ENCODE measurements at places on chromosomes 7 and 10.

GRCh38 chr7:99642027-99642426 lies 25.3 kb downstream of the ZSCAN25 start:
- DNase-seq = no peak

DNA sequence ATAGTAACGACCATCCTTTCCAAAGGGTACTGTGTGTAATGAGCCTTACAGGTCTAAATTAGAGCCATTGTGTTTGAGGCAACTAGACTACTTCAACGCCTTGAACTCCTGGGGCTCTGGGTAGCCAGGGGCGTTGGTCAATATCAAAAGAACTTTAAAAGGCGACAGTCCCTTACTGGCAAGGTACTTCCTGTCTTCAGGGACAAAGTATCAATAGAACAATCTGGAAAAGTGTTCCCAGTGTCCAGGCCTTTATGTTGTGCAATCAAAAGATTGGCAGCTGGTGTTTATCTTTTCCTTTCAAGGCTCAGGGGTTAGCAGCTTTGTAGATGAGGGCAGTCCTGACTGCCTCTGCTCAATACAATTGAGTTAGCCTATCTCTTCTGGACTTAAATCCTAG lies 284.3 kb downstream of the PARD3 start:
- DNase-seq = no peak

DNA sequence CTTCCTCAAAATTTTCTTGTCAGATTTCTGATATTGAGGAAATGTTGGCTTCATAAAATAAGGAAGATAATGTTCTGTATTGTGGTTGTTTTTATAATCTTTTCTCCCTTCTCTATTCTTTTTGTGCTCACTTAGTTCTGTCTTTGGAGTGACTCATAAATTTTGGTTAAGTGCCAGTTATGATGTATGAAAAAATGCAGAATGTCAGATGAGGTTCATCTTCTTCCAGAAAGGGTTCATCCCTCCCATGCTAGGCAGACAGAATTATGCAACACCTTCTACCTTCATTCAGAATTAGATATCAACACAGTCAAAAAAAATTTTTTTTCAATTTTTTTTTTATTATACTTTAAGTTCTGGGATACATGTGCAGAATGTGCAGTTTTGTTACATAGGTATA lies 36.6 kb upstream of the CYP2C19 start:
- no peak for DNase-seq

GRCh38 chr7:69764147-69764546 lies 165.9 kb downstream of the AUTS2 start:
- DNase-seq = no peak

- no peak for DNase-seq
Measured at GRCh38 chr7:24825931-24826661, 68.8 kb upstream of the GSDME start.

- no peak for DNase-seq
Measured at GRCh38 chr7:95427166-95427565, 7.7 kb downstream of the PON2 start.

DNA sequence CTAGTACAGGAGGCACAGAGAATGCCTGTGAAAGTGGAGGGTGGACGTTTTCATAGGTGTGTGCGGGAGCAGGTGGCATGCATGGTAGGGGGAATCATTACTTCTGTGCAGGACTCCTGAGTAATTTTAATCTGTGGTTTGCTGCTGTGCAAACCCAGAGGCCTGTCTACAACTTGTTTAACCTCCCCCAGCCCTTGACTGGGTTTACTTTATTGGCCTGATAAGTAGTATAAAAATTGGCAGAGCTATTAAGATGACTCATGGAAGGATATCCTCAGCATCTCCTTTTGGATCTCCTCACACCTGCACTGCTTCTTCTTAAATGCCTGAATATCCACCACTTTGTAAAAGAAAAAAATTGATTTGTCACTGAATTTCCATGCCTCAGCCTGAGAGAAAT lies 104.8 kb downstream of the AUTS2 start:
- DNase-seq = no peak

GRCh38 chr10:51698473-51699063 lies 827 bp downstream of the CSTF2T start:
- no peak for DNase-seq

DNA sequence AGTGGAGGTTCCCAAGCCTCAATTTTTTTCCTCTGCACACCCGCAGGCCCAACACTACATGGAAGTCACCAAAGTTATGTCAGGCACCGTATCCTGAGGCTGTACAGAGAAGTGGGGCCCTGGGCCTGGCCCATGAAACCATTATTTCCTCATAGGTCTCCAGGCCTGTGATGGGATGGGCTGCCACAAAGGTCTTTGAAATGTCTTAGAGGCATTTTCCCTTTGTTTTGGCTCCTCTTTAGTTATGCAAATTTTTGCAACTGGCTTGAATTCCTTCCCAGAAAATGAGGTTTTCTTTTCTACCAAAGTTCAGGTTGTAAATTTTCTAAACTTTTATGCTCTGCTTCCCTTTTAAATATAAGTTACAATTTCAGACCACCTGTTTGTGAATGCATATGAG lies 365.2 kb downstream of the HGF start:
- no peak for DNase-seq

GRCh38 chr10:71067098-71067740 lies 145.2 kb upstream of the UNC5B start:
- DNase-seq = no peak

GRCh38 chr10:125171402-125172306 lies 11.3 kb upstream of the CTBP2 start:
- no peak for DNase-seq

DNA sequence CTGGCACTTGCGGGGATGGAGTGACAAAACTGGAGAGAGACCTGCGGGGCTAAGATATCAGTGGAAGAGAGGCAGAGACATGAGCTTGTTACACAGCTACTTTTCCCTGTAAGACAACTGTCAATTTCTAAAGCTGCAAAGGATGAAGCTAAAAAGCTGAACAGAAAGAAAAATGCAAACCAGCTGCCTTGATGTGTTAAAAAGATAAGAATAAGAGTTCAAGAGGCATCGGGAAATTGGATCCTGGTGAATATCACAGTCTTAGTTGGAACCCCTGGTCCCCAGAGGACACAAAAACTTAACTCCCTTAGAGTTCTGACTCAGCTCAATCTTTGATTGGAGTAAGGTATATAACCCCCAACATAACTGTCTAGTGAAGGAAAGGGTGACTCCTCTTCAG lies 38.8 kb downstream of the VPS41 start:
- DNase-seq = no peak

GRCh38 chr7:50838675-50839377 lies 56.1 kb upstream of the GRB10 start:
- DNase-seq = no peak

GRCh38 chr7:126803060-126803665 lies 449.6 kb downstream of the GRM8 start:
- no peak for DNase-seq

GRCh38 chr10:72016608-72017300 lies 52.6 kb downstream of the CHST3 start:
- peak; percentile 59 for DNase-seq

DNA sequence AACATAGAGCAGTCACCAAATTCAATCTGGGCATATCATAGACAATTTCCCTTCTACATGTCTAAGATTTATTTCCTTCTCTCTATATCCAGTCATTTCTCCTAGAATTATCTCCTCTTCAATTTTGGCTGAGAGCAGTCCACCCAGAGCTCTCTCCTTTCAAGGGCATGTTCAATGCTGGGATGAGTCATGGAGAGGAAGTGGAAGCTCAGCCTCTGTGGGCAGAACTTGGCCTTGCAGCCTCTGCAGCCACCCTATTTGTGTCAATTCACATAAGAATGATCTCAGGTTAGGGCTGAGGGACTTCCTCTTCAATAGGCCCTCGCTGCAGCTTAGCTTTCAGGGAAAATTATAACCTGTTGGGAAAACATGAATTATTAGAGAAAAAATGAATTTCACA lies 560.8 kb downstream of the POM121L12 start:
- no peak for DNase-seq

DNA sequence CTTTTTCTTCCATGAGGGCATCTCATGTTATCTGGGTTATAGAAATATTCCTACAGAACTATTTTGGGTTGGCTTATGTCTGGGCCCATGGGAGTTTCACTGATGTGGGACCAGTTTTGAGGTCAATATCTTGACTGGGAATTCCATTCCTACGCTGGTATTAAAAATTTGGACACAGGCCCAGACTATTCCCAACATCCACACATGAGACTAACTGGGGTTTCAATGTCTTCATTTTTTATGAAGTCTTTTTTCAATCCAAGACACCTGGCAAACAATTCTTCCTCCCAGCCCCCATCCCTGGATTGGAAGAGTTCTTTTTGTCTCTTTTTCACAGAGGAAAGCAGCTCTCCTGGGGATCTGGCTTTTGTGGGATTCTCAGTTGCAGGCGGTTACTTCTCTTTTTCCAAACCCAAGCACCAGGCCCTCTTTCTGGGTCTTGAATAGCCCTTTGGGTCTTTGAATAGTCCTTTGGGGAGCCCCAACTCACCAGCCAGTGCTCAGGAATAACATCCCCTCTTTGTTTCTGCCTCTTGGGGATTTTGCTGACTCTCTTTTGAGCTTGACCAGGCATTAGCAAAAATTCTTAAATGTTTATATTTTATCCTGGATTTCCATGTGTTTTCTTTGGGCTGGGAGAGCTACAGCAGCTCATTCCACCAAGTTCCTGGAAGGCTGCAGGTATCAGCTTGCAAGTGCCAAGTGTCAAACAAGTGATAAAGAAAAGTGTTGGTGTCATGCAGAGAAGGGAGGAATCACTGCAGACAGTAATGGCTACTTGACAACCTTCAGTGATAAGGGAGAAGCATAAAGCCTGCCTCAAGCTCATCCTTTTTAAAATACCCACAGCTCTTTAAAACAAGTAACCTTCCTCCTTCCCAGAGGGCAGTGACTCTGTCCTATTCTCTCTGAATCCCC lies 234.3 kb downstream of the ADAM12 start:
- DNase-seq = no peak

DNA sequence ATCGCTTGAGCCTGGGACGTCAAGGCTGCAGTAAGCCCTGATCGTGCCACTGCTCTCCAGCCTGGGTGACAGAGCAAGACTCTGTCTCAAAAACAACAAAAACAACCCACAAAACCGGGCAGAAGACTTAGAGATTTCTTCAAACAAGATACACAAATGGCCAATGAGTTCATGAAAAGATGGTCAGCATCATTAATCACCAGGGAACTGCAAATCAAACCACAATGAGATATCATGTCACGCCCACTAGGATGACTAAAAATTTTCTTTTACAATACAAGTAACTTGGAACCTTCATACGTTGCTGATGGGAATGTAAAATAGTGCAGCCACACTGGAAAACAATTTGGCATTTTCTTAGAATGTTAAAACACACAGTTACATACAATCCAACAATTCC lies 77.3 kb upstream of the GRID1 start:
- DNase-seq = no peak

DNA sequence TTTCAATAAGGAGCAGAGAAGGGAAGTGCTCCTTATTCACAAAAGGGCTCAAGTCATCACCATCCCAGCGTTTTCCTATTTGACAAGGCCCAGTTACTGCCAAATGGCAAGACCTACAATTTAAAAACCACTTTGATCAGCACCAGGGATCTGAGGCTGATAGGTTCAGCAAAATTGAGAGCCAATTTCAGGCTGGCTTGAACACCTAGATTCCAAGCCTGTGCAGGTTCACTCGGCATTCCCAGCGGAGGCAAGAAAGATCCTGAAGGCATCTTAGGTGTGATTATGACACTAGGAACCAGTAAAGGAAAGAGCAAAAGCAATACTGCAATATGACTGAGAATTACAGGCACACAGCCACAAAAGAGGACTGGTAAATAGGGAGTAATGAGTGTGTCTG lies 441.4 kb downstream of the CALN1 start:
- no peak for DNase-seq

- no peak for DNase-seq
Measured at GRCh38 chr7:158743219-158743618, 38.6 kb upstream of the NCAPG2 start.

DNA sequence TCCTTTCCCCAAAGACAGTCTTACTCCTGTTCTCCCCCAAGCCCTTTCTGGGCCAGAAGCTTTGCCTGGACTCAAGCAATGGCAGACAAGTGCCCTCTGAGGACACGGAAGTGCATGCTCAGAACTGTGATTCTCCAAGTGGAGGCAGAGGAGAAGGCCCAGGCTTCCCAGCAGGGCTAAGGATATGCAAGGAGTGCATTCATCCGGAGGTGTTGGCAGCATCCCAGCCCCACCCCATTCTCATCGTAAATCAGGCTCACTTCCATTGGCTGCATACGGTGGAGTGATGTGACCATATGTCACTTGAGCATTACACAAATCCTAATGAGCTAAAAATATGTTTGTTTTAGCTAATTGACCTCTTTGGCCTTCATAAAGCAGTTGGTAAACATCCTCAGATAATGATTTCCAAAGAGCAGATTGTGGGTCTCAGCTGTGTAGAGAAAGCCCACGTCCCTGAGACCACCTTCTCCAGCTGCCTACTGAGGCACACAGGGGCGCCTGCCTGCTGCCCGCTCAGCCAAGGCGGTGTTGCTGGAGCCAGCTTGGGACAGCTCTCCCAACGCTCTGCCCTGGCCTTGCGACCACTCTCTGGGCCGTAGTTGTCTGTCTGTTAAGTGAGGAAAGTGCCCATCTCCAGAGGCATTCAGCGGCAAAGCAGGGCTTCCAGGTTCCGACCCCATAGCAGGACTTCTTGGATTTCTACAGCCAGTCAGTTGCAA lies 1.4 kb upstream of the RBP3 start:
- DNase-seq = no peak

DNA sequence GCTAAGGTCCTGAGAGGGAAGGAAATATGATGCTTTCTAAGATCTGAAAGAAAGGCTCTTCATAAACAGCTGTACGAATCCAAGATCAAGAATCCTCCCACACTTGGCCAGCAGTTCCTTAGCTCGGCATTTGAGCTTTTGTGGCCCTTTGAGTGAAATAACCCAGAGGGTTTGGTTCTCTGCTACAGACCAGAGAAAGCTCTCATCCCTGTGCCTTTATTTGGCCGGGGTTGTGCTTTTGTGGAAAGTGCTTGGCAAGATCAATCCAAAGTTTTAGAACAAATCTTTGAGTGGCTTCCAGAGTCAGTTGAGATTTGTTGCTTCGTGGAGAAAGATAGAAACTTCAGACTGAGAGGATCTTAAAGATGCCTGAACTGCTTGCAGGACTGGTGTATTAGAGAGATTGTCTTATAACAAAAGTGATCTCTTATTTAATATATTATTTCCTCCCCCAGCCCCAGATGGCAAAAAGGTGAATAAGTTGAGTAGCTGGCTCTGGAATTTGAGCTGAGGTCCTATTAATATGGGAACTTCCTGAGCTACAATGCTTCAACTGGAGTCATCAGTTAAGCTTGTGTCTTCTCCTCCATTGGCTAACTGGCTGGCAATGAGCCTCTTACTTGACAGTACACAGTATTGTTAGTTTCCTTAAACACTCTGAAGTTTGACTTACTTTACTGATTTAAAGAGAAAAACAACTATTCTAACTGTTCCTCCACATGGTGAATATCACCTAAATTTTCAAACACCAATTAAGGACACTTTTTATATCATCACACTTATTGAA lies 687.3 kb downstream of the MAGI2 start:
- no peak for DNase-seq

- DNase-seq = no peak
Measured at GRCh38 chr10:103833731-103834365, 21.5 kb downstream of the SH3PXD2A start.

- no peak for DNase-seq
Measured at GRCh38 chr7:100126239-100126930, 382 bp upstream of the MBLAC1 start.

- DNase-seq = no peak
Measured at GRCh38 chr10:71878327-71879034, 27.4 kb upstream of the PSAP start.

GRCh38 chr7:30799206-30799975 lies 28.2 kb downstream of the MINDY4 start:
- DNase-seq = no peak

- DNase-seq = no peak
Measured at GRCh38 chr10:35063837-35064454, 26.2 kb downstream of the CUL2 start.

- DNase-seq = no peak
Measured at GRCh38 chr7:14381306-14381705, 391.8 kb upstream of the ETV1 start.
